Lower lobe of right lung (tissue), 2 donors: ENCODE measurements at places on chromosomes 1 and 21. TPM values are rescaled to one million over a fixed set of nuclear protein-coding genes. Genes with fewer than 3 reads are reported as not detected.

- no peaks in the 10 kb centered on the region for H3K4me1 ChIP-seq
- H3K36me3 ChIP-seq: no peaks in the 10 kb centered on the region
- H3K4me3 ChIP-seq: no peak overlapping the region
Measured at GRCh38 chr1:245541369-245541768, 386.6 kb downstream of the KIF26B start.

DNA sequence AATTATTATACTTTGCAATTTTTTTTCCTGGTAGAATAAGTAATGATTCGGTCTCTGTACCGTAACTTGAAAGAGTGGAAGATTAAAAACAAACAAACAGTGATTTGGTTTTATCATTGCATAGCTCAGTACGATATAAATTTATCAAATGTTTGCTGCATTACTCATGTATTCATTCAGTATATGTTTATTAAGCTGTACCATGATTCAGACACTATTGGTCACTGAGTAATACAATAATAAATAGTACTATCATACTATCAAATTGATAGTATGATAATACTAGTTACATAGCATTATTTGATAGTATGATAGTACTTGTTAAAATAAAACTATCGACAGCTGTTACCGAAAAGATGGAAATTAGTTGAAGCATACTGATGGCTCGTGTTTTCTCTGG is 12.1 kb downstream of the CENPF start:
- DNase-seq: no peak
- no peaks in the 10 kb centered on the region for H3K27me3 ChIP-seq
- no peak overlapping the region for H3K27ac ChIP-seq
- no peaks in the 10 kb centered on the region for H3K36me3 ChIP-seq
- H3K4me3 ChIP-seq: no peak overlapping the region

DNASE2B gene
- 26.1 TPM for total RNA-seq

VWA1 gene
- 58.7 TPM for total RNA-seq
